Stimulated activated CD4-positive, alpha-beta T cell treated with anti-CD3 and anti-CD28 coated beads, TNF-alpha, amount 100 ng/mL, for 24 hours (primary cell): ENCODE measurements at places on chromosomes 1 and 21.
A peak's percentile ranks its signal among the peaks of the same experiment; 100 is the strongest.

GRCh38 chr1:198678901-198679329 is 40.1 kb downstream of the PTPRC start:
- DNase-seq, result no peak

DNA sequence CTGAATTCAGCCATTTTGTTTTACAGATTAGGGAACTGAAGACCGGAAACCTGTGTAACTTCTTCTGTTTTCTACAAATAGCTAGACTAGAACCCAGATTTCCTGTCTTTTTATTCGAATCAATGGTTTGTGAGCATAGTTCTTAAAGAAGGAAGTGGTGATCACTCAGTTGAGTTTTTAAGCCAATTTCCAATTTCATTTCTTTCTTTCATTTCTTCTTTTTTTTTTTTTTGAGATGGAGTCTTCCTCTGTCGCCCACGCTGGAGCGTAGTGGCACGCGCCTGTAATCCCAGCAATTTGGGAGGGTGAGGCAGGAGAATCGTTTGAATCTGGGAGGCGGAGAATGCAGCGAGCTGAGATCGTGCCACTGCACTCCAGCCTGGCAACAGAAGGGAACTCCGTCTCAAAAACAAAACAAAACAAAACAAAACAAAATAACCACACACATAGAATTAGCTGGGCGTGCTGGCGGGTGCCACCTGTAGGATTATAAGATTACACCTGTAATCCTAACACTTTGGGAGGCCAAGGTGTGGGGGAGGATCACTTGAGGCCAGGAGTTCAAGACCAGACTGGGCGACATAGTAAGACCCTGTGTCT is 3.0 kb upstream of the MDM4 start:
- DNase-seq, result no peak

GRCh38 chr1:163227126-163227525 is 24.4 kb upstream of the RGS5 start:
- no peak for DNase-seq

- no peak for DNase-seq
Measured at GRCh38 chr1:201714542-201715329, 114.2 kb upstream of the IPO9 start.

DNA sequence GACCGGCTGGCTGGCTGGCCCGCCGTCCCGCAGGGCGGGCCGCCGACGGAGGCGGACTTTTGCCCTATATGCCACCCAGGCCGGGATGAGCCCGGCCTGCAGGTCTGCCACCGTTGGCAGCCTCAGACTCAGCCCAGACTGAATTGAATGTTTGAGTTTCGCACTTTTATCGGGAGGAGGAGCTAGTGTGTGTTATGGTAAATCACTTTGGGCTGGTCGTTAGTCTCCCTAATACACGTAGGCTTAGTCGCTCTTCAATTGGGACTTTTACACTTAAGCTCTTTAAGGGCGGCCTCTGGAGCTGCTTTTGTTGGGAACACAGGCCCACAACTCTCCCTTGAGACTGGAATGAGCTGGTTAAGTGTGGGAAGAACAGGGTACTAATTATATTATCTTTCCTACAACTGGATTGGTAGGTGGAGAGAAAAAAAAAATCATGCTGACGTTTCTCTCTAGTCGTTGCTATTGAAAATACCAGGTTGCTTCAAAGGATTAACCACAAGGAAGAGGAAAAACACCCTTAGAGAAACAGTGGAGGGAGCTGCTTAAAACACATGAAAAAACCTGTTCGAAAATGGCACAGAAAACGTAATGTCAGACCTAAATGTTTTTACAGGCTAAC is 1.4 kb upstream of the IRF2BP2 start:
- no peak for DNase-seq

GRCh38 chr1:192740214-192740613 is 68.6 kb upstream of the RGS2 start:
- no peak for DNase-seq

DNA sequence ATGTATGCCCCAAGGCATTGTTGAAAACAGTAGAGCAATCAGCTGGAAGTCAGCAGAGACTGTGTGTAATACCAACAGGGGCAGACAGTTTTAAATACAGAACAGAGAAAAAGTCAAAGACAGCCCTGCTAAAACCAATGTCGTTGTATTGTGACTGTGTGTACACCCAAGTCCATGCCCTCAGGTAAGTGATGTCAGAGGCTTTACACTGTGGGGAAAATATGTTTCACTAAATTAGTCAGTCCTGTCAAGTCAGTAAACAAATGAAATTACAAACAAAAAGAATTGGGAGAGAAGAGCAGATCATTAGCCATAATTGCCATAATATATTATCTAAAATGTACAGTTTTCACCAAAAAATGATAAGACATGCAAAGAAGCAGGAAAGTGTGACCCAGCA is 2.4 kb upstream of the CYP2J2 start:
- DNase-seq, result no peak

DNA sequence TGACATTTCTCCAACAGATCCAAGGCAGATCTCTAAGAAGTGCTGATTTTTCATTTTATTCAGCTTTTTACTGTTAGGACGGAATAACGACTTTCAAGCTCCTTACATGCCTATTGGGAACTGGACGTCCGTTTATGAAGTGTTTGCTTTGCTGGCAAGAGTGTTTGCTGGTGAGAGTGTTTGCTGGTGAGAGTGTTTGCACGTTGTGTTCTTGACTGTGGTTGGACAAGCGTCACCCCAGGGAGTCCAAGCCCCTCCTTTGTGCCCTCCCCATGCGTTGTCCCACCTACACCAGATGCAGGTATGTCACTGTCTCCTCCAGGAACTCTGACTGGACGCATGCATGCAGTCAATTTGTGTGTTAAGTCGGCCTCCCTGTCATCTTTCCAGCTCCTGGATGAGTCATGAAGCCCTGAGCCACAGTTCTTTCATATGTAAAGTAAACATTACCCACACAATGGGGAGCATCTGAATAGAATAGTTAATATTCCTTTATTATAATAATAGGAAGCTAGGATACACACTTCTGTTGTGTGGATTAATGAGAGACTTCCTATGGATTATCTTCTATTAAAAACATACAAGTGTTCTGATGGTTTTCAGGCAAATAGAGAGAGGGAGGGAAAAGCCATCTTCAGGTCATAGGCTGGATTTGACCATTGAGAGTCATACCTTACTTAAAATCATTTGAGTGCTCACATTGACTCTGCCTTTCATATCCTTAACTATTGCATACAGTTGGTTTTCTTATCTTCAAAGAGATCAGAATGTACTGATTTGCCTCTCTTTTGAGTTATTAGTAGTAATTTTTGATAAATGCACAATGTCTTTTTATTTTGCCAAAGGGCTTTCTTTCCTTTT is 119.2 kb downstream of the GALNT2 start:
- no peak for DNase-seq

DNA sequence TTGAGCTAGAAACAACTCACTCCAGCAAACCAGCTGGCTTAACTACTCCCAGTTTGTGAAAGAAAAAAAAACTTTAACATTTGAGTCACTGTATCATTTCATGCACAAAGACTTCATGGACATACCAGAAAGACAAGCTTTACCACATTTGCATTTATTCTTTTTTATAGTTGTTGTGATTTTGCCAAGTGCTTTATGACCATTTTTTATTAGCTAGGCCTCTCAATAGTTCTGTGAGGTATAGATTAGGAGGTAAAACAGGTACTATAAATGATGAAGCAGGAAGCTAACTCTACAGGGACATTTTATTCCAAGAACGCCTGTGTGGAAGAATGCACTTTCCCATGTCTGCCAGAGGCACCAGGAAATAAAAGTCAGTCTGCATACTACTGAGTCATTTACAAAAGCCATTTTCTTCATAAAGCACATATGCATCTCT is 8.2 kb upstream of the DENND1B start:
- DNase-seq, result no peak

DNA sequence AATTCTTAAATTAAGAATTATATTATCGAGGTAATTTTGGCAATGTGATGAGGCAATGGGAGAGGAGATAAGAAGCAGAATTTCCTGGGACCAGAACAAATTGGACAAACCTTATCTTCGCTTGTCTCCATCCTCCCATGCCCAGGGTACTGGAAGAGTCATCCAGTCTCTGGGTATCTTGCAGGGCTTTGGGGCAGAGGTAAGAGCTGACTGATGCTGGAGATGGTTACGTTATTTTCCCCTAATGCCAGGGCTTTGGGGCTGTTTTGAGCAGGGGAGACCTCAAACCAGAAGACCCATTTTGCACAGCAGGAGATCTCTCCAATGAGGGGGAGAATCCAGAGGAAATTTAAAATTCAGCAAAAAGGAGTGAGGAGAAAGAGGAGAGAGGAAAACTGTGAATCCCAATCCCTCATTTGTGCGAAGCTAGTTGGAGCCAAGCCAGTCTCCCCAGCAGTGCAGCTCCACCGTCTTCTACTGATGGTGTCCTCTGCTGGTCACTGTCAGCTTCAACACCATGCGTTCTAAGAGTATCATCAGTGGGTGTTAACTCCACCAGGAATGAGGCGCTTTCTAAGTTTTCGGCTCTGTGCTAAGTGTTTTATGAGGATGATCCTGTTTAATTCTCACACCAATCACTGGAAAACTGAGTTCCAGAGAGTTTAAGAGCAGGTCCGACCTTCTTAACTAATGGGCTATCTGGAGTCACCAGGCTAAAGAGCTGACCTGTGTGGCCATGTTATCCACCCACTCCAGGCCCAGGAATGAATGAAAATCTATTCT is 86.8 kb upstream of the CD34 start:
- DNase-seq, result peak; percentile 37

- no peak for DNase-seq
Measured at GRCh38 chr1:246317332-246318035, 189.6 kb downstream of the SMYD3 start.

DNA sequence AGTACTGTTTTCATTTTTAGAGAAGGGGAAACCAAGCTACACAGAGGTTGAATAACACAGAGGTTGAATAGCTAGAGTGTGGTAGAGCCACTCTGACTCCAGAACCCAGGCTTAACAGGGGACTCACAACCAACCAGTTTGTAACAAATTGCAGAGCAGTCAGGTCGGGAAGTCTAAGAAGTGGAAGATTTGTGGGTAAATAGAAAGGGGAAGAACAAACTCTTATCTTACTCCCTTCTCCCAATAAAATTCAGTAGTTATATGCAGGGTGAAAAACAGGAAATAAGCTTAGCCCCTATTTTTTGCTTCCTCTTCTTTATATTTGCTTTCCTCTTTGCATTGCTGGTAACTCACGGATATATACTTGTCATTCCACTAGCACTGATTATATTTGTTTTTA is 23.2 kb downstream of the CDC42 start:
- DNase-seq, result no peak

GRCh38 chr1:198519639-198520501 is 20.6 kb downstream of the ATP6V1G3 start:
- DNase-seq, result no peak

DNA sequence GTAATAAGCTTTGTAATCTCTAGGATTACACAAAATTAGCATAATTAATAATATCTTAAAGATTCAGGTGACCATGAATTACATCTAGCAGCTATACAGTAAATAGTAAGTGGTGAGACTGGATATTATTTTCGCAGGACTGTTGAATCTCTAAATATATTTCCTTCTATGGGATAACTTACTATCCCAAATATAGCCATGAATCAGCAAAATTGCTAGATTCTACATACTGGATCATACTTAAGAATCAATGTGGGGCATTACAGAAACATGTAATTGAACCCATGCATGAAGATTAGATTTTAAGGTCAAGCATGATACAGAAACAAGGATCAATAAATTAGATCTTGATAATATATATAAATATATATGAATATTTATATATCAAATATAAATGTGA is 1203.4 kb downstream of the BRINP3 start:
- DNase-seq, result no peak

GRCh38 chr1:229318056-229318455 is 24.8 kb downstream of the CCSAP start:
- no peak for DNase-seq
